ENCODE measurements at places on chromosomes 11 and 22. TPM values are rescaled to one million over a fixed set of nuclear protein-coding genes. Genes with fewer than 3 reads are reported as not detected.

CD3G gene
- total RNA-seq = not detected

DNA sequence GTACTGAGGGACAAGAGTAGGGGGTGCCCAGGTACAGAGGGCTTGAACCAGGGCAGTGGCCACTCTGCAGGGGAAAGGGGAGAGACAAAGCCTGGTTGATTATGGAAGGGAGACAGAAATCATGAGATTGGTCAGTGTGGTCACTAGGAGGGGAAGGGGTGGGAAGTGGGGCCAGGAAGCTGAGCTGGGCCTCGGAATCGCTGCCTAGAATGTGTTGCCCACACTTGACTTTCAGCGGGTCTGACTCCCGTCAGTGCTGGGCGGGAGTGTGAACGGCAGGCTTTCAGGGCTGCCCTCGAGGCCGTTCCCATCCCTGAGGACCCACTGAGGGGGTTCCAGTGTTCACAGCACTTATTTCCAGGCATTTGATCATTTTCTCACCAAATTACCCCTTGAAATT, 5.9 kb downstream of the DAGLA start:
- no peak for DNase-seq

DNA sequence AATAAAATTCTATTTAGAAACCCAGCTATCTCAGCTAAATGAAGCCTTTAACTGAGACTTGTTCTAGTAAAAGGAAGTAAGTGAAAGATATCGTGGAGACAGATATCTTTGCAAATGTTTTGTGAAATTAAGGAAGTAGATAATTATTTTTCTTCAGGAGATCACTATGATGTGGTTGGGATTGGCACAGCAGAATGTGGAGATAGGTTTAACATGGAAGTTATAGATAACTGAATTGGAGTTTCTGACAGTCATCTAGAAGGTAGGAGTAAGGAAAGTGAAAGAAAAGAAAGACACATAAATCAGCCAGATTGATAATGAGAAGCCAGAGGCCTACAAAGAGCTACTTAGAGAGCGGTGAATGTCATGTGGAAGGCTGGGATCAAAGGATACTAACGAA, 4.7 kb upstream of the CASP5 start:
- no peak for DNase-seq

YPEL1 gene
- total RNA-seq = 0.23 TPM

DNA sequence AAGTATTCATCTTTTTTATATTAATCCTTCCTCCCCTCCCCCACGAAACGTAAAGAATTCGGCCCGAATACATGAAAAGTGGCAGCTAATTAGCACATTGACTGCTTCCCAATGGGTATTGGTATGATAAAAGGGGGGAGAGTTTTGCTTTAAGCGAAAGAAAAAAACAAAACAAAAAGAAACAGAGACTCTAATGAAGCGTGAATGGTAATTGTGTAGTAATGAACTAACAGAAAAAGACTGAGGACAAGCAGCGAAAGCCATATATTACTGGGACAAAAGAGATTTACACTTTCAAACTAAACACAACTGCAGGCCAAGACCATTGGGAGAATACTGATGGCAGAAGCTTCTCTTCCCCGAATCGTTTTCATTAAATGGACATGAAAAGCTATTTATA, 2.5 kb downstream of the DBX1 start:
- DNase-seq = no peak

GRCh38 chr11:396511-396947, 2.5 kb downstream of the PKP3 start:
- no peak for DNase-seq

- no peak for DNase-seq
Measured at GRCh38 chr11:122523846-122524805, 131.4 kb upstream of the UBASH3B start.

DNA sequence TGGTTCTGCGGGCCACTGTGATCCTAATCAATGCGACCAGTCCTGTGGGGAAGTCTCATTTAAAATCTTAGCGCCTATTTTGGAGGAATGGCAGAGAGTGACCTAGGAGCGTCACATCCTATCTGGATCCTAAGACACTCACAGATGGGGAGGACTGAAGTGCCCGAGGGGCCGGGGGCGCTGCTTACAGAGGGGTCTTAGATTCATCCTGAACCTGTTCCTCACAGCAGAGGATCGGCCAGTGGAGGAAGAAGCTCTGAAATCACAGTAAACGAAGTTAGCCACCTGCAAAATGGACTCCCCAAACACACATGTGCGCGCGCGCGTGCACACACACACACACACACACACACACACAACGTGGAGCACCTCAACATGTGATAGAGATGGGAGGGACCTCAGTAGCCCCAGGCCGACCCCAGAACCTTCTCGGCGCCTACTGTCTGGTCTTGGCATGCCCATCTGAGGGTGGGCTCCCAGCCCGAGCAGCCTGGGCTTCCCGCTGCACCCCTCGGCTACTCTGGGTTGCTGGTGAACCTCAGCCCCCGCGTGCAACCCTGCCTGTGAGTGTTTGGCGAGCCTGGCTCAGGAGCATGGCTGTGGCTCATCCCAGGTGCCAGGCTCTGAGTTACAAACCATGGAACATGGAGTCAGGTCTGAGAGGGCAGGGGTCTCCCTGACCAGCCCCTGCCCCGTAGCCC, 613.3 kb downstream of the TBC1D22A start:
- DNase-seq = no peak

DKK3 gene
- 0.35 TPM for total RNA-seq

DNA sequence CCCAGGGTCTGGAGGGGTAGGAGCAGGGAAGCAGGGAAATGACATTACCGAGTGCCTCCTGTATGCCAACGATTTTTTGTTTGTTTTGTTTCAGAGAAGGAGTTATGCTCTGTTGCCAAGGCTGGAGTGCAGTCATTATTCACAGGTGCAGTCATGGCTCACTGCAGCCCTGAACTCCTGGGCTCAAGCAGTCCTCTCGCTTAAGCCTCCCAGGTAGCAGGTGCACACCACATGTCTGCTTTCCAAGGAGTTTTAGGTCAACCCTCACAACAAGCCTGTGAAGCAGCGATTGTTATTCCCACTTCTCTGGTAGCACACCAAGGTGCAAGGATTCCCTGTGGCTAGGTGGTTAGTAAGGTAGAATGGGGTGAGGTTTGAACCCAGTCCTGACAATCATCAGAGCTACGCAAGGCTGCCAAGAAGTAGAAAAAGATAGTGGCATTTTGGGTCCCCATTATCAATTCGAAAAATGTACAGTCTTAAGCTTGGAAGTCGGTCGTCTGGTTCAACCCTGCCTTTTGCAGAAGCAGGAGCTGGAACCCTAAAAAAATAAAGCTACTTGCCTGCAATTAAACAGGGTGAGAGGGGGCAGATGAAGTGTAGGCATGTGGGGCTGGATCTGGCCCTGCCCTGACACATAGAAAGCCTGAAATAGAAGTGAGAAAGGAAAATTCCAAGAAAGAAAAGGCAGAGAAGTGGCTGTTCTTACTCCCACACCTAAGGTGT, 9.1 kb downstream of the UCP3 start:
- no peak for DNase-seq

LIPT2 gene
- total RNA-seq = 9.4 TPM

DNA sequence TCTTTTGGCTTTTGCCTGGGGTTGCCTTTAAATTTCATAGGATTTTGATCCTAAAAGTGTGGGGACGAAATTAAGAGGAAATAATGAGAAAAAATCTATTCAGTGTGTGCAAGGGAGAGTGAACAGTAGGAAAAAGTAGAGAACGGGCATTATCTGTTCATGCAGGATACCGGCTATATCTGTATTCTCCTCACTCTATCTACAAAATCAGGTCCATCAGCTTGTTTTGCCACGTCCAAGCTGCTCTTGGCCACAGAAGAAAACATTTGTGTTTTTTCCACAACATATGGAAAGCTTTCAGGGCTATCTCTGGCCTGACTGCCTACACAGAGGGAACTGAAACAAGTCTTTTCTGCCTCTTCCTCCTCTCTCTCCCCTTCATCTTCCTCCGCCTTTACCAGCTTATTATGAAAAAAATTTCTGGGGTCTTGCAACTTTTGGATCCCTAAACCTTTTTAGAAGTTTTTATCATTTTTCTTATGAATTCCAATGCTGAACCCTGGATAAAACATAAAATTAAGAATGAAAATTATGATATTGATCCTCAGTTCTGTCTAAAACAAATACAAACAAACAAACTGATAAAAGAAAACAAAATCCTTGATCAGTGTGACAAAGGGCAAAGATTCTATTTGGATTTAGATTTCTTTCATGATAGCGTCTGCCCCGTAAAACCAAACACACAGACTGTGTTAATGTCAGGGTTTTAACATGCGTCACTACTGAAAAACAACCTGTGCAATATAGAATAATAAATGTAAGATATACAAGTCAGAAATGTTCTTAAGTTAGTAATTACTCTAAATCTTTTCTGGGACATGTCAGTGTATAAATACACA, 219.7 kb downstream of the CNTN5 start:
- DNase-seq = no peak

BAIAP2L2 gene
- total RNA-seq = not detected

MYO7A gene
- total RNA-seq = 0.66 TPM

- DNase-seq = no peak
Measured at GRCh38 chr11:1746956-1747752, 3.2 kb downstream of the IFITM10 start.

DNA sequence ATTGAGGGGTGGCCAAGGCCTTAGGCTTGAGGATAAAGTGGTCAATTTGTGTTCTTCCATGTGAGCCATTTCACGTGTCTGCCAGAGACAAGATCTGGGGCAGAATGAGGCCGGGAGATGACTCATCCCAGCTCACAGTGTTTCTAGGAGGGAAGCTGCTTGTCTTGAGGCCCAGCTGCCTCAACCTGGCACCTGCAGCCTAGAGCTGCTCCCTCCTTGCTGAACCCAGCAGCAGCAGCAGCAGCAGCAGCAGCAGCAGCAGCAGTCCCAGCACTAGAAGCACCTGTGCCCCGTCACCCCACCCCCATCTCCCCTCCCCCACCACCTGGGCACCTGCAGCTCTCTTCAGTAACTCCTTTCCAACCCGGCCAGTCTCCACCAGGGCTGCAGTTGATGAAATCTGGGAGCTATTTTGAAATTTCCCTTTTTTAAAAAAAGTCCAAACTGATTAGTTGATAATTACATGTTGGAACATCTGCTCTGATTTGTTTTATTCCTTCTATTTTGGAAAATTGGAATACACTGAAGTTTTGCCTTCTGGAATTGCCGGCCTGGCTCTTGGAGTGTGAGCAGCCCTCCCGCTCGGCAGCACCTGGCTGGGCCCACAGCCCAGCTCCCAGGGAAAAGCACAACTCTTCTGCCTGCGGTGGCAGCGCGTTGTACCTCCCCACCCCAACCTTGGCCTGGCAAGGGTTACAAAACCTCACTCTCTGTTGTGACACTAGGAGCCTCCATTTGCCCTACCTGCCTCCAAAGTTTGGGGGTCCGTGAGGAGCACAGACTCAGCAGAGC, 143.5 kb downstream of the NXPE2 start:
- DNase-seq = peak; percentile 24

DNA sequence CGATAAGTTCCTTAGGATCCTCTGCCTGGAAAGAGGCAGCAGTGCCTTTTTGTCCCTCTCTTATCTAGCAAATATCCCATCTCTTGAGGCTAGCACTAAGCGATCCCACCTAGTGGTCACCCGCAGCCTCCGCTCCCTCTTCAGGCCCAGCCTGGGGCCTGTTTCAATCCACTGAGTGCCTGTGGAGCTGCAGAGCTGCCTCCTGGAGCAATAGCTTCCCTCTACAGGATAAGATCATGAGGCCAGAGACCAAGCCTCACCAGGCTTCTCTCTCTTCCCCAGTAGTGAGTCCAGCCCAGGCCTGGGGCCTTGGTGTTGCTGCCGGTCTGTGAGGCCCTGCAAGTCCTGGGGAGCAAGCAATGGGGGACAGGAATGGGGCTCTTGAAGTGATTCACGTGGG, 65.8 kb downstream of the SLC22A12 start:
- no peak for DNase-seq

GRCh38 chr22:27295040-27295439, 506.5 kb downstream of the MN1 start:
- no peak for DNase-seq

DNA sequence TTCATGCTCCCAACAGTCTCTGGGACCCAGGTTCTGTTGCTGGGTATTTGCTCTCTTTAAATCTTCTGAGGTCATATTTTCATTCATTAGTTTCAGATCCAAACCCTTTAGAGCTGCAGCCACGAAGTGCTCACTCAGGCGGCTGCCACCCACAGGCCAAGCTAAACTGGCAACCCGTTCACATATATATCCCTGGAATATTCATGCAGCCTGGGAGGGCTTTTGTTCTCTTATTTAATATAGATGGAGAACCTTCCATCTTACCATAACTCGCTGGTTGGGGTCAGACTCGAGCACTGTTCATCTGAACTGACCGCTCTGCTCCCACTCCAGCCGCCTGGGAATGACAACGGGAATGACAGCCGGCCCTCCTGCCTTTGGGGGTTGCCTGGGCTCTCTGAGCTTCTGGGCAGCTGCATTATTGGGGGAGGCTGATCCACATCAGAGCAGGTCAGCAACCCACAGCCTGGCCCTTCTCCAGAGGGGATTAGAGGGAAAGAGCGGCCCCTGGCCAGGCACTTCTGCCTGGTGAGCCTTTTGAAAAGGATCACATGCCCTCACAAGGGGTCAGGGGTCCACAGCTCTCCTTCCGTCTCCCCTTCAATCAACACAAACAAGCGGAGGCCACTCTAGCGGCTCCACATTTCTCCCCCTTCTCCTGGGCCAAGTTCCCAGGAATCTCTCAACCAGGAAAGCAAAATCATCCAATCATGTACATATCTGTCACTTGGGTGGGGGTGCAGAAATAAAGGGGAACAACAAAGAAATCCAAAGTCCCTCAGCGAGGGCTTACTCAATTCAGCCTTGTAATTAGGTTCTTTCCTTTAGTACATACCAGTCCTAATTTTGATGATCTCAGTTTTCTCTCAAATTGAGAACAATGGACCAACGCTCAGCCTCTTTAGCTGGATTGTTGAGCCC, 11.8 kb downstream of the TMEM184B start:
- DNase-seq = no peak

- no peak for DNase-seq
Measured at GRCh38 chr11:85672105-85672902, 7.4 kb upstream of the CREBZF start.

DNA sequence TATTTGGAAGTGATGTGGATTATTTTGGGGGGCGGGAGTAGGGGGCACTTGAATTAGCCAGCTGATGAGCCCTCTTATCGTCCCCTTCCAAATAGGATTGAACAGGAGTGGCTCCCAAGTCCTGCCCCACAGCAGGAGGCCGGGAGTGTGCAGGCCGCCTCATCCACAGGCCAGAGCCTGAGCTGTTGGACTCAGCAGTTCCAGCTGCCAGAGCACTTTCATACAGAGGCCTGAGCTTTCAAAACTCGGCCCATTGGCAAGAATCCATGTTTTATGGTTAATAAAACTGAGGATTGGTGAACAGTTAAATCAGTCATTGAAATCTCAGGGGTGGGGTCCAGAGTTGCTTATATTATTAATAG, 9.6 kb downstream of the FAM118A start:
- DNase-seq = no peak

DNA sequence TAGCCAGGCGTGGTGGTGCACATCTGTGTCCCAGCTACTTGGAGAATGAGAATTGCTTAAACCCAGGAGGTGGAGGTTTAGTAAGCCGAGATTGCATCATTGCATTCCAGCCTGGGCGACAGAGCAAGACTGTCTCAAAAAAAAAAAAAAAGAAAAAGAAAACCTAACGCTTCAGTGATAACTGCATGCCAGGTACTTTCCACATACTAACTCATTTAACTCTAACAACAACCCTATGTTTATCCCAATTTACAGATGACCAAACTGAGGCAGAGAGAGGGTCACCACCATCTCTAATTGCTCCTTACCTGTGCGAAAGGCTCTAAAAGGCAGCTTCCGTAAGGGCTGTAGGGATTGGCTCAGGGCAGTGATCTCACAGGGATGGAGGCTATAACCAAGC, 11.6 kb downstream of the PISD start:
- DNase-seq = no peak

- DNase-seq = no peak
Measured at GRCh38 chr11:8705146-8705545, 22.6 kb downstream of the RPL27A start.

GRCh38 chr11:113906516-113906915, 1.9 kb downstream of the HTR3B start:
- DNase-seq = no peak

Data from PC-3 (cell line).